WERI-Rb-1 (cell line): ENCODE measurements at places on chromosomes 5 and 9.

DNA sequence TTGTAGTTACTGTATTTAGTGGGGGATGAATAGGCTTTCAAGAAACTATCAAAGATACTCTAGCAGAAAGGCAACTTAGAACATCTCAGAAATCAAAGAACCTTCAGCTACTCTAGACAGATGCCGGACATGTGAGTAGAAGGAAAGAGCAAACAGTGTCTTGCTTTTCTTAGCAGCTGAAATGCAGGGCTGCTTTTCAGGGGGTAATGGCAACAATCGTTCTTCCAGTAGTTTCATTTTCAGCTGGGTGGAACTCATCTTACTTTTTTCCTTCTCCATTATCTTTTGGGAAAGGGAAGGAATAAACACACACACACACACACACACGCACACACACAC, 281.6 kb downstream of the CRB2 start:
- DNase-seq: no peak

- DNase-seq: no peak
Measured at GRCh38 chr5:59645380-59645779, 248.1 kb downstream of the PDE4D start.

- peak; percentile 98 for DNase-seq
Measured at GRCh38 chr5:139744471-139745131, 51.0 kb upstream of the PSD2 start.

- no peak for DNase-seq
Measured at GRCh38 chr5:105392710-105393149, 1830.1 kb upstream of the NUDT12 start.

DNA sequence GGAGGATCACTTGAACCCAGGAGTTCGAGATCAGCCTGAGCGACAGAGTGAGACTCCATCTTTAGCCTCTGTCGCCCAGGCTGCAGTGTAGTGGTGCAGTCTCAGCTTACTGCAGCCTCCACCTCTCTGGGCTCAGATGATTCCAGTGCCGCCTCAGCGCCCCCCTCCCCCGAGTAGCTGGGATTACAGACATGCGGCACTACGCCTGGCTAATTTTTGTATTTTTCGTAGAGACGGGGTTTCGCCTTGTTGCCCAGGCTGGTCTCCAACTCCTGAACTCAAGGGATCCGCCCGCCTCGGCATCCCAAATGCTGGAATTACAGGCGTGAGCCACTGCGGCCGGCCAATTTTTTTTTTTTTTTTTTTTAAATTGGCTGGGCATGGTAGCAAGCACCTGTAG, 2.3 kb upstream of the HSPA9 start:
- no peak for DNase-seq

DNA sequence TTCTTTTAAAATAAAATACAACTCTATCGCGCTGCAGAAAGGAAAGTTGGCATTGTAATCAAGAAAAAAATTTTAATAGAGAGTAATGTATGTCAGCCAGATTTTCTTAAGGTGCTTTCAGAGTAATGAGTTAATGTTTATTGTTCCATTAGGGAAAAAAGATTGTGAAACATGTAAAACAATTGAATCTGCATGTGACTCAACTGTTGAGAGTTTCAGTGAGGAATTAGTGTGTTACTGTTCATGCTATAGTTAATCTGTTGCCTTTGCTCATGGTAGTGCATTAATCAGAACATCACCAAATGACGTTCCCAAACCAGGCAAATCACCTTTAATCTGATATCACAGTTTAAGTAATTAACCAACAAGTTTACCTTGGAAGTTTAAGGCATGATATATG, 600.5 kb downstream of the NR2F1-AS1 start:
- DNase-seq: no peak

DNA sequence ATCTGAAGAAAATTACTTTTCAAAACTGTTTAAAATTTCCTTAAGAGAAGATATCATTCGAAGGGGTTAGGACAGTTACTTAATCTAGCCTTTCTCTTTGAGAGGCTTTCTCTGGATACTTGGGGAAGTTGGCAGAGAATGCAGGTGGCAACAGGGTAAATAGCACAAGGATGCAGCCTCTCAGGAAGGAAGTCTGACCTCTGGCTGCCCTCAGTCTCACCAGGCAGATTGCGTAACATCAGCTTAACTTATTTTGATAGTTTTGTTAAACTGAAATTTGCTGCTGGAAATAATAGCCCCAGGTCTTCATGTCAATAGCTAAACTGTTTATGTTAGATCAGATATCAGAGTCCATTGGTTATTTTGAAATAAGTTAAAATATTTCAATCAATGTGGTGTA, 20.4 kb downstream of the CCDC192 start:
- DNase-seq: no peak

- no peak for DNase-seq
Measured at GRCh38 chr9:78291240-78291925, 5.5 kb upstream of the PSAT1 start.

- no peak for DNase-seq
Measured at GRCh38 chr9:130549093-130549735, 30.2 kb upstream of the FUBP3 start.

- DNase-seq: no peak
Measured at GRCh38 chr5:34411470-34412346, 244.4 kb upstream of the RAI14 start.

DNA sequence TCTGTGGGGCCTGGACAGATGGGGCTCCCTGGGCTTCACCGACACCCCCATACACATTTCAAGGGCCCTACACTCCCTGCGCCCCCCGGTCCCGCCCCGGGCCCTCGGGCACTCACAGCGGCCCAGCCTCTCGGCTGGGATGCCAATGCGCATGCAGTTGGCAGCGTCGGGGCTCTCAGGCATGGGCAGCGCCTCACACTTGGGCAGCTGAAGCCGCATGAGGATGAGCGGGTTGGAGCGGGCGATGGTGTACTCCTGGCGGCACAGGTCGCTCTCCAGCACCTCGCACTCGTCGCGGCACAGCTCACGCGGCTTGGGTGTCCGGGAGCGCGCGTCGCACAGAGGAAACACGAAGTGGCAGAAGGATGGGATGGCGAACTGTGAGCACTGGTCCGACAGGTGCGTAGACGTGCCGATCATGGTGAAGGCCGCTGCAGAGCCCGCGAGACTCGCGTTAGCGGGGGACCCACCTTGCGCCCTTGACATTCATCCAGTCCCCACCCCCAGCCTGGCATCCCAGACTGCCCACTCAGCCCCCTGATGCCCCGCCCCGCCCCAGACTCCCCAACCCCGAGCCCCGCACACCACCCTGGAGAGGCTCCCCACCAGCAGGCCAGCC, 216.9 kb downstream of the ROR2 start:
- no peak for DNase-seq

- DNase-seq: no peak
Measured at GRCh38 chr5:176979669-176980068, 26.9 kb downstream of the UIMC1 start.

DNA sequence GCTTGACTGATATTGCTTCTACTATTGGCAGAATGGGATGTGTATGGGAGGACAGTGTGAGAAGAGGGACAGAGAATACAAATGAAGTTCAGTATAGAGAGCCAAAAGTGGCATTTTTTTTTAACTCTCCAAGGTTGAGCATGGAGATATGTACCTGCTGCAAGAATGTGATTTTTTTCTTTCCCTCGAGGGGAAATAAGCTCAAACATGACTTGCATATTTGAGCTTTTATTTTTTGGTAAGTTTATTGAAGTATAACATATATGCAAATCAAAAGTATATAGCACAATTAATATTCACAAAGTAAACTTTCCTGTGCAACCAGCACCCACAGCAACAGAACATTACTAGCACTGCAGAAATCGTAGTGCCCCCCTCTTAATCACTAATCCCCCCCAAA, 285.7 kb upstream of the ADRA1B start:
- DNase-seq: no peak

- peak; percentile 28 for DNase-seq
Measured at GRCh38 chr9:96450613-96451528, 902 bp downstream of the HABP4 start.

DNA sequence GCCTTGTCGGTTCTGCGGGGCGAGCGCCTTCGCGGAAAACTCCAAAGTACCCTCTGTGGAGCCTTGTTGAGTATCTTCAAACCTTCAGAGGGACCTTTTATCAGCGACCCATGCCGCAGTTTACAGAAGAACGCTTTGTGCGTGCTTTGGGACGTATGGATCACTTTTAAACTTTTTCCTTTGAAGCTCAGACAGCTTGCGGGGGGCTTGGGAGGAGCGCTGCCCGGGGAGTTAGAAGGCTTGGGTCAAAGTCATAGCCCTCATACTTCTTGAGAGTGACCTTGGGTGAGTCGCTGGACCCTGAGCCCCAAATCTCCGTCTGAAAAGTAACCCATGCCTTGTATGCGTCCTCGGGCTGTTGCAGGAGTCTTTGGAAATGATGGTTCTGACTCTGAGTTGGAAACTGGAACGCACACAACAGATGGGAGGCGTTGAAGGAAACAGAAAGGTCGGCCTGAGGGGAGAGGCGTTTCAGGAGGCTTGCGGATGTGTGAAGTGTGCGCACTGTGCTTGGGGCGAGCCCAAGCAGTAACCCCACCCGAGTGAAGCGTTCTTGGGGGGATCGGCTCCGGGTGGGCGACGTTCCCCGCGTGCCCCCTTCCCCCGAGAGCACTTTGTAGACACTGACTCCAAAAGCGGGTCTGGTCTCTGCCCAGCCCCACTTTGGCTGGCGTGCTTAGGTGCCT, 661 bp upstream of the SLC25A51 start:
- DNase-seq: peak; percentile 32

GRCh38 chr9:116701940-116702642, 15.0 kb downstream of the TRIM32 start:
- no peak for DNase-seq

- no peak for DNase-seq
Measured at GRCh38 chr5:40278881-40279280, 400.8 kb upstream of the PTGER4 start.

- DNase-seq: no peak
Measured at GRCh38 chr5:88049156-88049555, 219.5 kb downstream of the TMEM161B start.

DNA sequence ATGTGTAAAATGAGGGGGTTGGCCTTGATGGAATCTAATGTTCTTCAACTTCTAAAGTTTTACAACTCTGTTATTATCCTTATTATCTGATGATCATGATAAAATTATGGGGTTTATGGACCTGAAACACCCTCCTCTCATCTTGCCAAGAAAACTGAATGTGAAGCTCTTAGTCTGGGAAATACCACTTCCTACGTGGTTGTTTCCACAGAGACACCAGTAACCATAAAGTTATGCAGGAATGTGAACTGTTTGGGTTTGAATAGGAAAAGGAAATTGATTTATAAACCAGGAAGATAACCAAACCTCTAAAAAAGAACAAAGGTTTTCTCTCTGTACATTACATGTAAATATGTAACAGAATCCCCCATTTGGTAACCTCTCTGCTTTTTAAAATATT, 28.3 kb upstream of the RAI14 start:
- no peak for DNase-seq

GRCh38 chr9:29039258-29039657, 1466.0 kb upstream of the C9orf72 start:
- DNase-seq: no peak

- no peak for DNase-seq
Measured at GRCh38 chr9:88984543-88984883, 6.8 kb upstream of the S1PR3 start.
